Activated CD8-positive, alpha-beta memory T cell treated with anti-CD3 and anti-CD28 coated beads for 1 hour (primary cell): ENCODE measurements at places on chromosomes 5 and 9.

DNA sequence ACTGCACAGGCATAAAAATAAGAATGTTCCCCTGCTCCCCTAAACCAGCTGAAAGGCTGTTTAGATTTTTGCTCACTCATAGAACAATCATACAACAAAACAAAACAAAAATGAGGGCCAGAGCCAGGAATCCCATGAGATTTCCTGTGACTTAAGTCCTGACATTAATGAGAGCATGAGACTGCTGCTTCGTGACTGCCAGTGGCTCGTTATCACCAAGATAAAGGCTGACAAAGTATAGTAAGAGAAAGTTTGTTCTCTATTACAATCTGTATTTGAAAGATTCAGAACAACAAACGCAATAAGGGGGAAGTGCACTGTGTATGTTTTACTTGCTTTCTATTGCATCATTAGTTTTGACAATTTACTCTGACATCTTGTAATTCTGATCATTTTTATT lies 837.1 kb upstream of the C9orf72 start:
- no peak for DNase-seq

DNA sequence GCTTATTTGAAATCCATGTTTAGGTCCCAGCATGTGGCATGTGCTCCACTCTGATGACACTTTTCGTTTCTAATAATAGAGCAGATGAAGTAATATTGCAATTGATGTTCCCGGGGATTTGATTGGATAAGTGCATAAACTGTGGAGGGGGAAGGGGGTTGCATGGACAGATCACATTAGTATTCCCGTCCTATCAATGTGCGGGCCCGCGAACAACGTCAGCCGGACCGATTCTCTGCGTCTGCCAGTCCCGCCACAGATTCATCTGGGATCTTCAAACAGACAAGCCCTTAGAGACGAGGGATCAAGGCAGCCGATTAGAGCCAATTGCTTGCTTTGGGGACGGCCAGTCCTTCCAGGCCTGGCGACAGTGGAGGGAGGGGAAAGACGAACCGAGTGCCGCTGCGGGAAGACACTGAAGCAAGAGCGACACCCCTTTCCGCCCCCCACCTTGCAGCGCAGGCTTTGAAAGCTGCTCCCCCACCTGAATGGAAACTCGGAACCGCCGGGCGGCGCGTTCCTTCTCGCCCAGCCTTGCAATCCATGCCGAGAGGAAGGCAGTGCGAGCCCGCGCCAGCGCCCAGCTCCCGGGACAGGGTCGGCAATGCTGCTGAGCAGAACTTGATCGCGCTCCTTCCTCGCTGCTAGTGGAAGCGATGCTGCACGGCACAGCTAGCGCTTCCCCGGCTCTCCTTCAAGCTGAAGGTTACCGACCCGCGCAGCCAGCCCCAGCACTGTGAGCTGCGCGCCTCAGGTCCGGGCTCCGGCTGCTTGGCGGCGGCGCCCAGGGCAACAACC lies at the start of gene RGS7BP:
Gene RGS7BP, plus strand, starts transcription at position 247 of the 798 bp plus-strand sequence. CDS start 610 bp downstream, outside the sequence.
- DNase-seq: no peak

DNA sequence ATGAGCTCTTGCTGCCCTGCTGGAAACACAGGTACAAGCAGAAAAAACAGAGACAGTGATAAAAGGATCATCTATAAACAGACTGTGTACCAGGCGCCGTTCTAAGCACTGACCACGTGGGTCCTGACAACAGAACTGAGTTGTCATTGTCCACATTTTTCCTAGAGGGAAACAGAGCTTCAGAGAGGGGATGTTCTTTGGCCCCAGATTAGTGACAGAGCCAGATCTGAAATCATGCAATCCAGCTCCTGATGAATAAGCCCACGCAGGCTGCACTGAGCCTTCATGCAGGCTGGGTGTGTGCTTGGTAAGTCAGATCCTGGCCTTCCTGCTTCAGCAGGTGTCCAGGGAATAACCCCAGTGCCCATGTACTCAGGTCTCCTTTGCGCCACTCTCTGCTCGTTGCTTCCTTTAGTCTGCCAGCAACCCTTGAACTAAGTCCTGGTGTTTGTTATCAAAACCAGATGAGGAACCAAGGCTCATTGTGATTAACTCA lies 22.8 kb upstream of the TCF7 start:
- no peak for DNase-seq

GRCh38 chr5:140310434-140310833 lies 7.5 kb upstream of the PFDN1 start:
- no peak for DNase-seq

DNA sequence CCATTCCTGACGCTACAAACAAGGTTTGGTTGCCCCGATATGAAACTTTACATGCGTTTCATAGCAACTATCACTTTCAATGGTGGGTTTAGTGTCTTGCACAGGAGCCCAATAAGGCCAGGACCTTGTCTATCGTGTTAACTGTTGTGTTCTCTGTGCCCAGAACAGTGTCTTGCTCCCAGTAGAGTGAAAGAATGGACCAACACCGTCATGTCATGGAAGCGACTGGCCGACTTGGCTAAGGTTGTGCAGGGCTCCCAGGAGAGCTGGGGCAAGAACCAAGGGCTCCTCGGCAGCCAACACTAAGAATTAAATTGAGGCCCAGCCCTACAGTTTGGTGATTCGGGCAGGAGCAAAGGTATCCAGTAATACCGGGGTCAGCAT lies 498 bp upstream of the ARHGEF37 start:
- DNase-seq: no peak

DNA sequence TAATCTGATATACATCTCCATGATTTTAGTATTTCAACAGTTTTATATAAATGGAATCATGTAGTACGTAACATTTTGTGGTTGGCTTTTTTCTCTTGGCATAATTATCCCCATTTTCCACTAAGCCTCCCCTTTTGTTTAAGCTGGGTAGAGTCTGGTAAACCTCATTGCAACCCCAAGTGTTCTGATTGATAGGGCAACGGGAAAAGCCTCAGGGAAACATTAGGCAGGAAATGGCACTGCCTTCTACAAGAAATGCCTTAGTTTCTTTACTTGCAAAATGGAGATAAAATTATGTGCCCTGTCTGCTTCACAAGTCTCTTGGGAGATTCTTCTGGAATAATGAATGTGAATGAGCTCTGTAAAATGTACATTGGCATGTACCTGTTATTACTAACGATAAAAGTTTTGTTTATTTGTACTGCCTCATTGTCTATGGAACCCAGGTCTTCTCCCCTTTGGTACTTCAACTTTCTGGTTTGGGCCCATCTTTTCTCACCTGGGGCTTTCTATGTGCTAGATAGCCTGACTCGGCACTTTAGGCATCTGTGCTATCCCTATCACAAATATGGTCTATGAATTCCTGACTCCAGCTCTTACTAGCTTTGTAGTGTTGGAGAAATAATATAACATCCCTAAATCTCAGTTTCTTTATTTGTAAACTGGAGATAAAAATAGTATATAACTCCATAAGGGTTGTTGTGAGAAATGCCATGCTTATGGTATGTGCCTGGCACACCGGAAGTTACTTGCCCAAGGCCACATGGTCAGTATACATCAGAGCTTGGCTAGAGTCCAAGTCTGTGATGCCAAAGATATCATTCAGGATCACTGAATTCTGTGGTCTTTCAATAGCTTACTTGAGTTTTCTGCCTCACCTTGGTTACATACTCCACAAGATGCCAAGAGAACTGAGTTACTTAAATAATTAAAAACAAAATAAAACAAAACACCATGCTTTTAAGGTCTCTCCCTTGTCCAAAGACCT lies 48.2 kb upstream of the ZNF169 start:
- no peak for DNase-seq

GRCh38 chr9:33415501-33416038 lies 13.2 kb upstream of the AQP7 start:
- peak; percentile 86 for DNase-seq

DNA sequence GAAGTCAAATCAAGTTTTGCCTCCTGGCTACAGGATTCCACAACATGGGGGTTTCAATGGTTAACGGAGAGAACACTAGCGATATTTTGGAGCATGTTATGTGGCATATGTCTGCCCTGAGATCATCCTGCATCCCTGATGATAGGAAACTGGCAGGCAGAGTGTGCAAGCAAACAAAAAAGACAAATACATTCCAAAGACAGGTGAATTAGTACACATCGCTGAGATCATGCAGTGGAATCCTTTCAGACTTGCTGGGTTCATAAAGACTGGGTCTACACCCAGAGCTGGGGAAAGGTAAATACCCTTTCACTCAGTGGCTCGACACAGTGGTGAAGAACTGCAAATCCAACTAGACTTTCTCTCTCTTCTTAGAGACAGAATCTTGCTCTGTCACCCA lies 286.5 kb downstream of the EFNA5 start:
- no peak for DNase-seq

- no peak for DNase-seq
These were observed 339.0 kb upstream of the CTNND2 start for GRCh38 chr5:12242950-12243888.

GRCh38 chr5:174427304-174427703 lies 297.1 kb upstream of the MSX2 start:
- no peak for DNase-seq

- no peak for DNase-seq
These were observed 179.1 kb downstream of the AUH start for GRCh38 chr9:91182429-91183225.

- no peak for DNase-seq
These were observed 152.3 kb downstream of the SNX18 start for GRCh38 chr5:54669845-54670244.

GRCh38 chr5:175471628-175472027 lies 6.7 kb upstream of the SFXN1 start:
- no peak for DNase-seq
